Stimulated activated CD4-positive, alpha-beta T cell treated with anti-CD3 and anti-CD28 coated beads, Interleukin-4, amount 100 ng/mL, for 4 hours (primary cell): ENCODE measurements at places on chromosomes 6 and 20.

DNA sequence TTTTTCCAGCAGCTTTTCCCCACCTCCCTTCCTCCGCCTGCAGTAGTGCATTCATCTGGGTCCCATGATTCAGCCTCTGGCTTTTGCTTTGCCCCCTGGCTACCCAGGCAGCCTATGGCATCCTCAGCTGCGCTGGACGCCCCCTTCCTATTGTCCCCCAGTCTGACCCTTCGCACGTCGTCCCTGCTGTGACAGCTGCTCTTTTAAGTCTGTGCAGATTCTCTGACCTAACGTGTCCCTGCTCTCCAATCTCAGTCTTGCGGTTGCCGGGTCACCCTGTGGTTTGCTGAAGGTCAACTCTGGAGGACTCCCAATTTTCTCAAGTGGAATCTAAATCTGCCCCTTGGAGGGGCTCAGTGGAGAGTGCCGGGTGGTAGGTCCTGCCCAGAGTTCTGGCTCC lies 294.3 kb downstream of the CDC5L start:
- no peak for DNase-seq

GRCh38 chr6:26330859-26331217 lies 34.2 kb upstream of the BTN3A2 start:
- no peak for DNase-seq

- DNase-seq, result no peak
These were observed 14.1 kb downstream of the CDYL start for GRCh38 chr6:4790158-4790899.

GRCh38 chr6:119581220-119581619 lies 231.7 kb upstream of the MAN1A1 start:
- no peak for DNase-seq

GRCh38 chr6:152423216-152424103 lies 213.7 kb downstream of the SYNE1 start:
- DNase-seq, result no peak

DNA sequence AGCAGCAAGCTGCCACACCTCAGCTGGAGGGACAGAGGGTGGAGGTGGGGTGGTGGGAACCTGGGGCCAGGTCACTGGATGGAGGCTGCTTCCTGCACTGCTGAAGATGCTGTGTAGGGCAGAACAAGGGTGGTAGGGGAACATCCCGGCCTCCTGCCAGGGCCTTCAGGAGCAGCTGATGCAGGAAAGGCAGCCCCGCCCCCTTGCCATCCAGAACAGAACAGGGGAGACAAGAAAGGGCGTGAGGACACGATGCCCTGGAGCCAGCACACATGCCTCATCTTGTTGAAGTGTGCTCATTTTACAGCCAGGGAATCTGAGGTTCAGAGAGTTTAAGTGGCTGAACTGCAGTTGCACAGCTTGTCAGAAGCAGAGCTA lies 43.1 kb upstream of the PHACTR3 start:
- no peak for DNase-seq

DNA sequence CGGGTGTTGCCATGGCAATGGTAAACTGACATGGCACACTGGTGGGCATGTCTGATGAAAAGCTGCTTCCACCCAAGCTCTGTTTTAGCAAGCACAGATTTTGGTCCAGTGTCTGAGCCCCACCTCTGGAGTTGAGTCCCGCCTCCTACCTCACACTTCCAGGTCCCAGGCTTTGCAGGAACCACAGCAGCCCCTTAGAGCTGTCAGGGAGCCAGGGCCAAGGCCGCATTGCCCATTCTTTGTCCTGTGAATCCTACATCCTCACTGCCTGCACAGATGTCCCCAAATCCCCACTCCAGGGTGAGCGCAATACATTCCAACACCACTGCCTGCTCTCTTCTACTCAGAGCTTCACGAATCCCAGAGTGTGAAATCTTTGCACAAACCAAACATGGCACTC lies 292.2 kb downstream of the PREX1 start:
- DNase-seq, result no peak

GRCh38 chr6:142605922-142606485 lies 304.2 kb downstream of the ADGRG6 start:
- no peak for DNase-seq

DNA sequence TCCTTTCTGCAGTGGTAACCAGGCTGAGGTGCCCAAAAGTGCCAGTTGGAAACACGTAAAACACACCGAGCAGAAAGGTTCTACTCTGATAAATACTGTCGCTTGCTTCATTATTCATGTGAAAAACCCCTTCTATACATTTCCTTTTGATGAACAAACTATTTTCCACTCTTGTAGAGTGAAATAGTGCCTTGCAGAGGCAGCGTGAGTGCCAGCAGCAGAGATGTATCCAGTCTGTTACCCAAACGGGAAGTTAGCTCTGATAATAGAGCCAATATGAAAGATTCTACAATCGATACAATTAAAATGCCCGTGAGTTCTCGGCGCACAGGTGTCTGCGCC lies 1.5 kb downstream of the ZBTB46 start:
- DNase-seq, result no peak

- no peak for DNase-seq
These were observed 143.5 kb upstream of the AFDN start for GRCh38 chr6:167683028-167683862.

DNA sequence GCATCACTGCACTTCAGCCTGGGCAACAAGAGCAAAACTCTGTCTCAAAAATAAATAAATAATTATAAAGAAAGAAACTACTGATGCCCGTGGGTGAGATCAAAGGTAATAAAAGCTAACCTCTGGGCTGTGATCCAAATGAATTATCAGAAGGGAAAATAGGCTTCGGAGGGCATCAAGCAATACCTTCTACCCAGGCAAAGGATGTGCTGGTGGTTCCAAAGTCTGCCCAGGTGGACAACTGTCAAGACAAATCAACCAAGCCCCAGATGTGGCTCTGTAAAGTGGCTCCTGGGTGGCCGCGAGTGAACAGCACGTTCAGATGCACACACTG lies 95.6 kb downstream of the SCML4 start:
- no peak for DNase-seq

DNA sequence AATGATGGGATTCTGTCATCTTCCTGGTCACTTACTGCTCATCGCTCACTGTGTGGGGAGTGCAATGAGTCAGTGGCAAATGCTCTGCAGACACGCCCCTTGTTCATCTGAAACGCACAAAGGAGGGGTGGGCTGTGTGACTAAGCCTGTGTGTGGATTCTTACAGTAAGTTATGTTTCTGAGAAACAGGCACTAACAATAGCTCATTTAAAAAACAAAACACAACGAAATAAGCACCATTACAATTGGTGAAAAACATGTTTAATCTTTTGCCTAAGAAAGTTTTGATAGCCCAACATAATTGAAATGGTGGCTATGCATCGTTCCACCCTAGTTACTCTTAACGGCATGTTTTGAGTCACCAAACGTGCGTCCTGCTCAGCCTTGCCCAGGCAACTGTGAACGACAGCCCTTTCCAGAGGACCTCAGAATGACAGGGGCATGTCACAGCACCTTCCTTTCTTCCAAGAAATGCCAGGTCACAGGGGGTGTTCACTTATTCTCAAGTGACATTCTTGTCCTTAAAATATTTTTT lies 118.4 kb upstream of the SGK1 start:
- peak; percentile 86 for DNase-seq
